BJ (cell line): ENCODE measurements at places on chromosomes 5 and 9. TPM values are rescaled to one million over a fixed set of nuclear protein-coding genes. Genes with fewer than 3 reads are reported as not detected.

- no peak for DNase-seq
Observed at GRCh38 chr9:131910572-131910971, 169.1 kb downstream of the MED27 start.

DNA sequence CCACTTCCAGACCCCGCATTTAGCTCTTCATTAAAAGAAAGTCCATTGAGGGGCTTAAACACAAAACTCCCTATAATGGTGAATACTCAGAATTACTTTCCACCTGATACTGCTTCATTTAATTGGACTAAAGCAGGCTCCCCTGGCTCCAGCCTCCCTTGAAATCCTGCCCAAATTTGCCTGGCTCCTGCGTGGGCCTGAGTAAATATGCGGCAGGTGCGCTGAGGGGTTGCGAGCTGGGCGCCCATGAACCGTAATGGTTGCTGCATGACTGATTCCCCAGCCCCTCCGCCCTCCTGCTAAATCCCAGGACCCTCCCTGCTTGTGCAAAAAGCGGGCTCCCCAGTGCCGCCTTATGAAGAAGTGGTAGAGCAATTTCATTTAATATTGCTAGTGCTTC lies 639.7 kb downstream of the BNC2 start:
- DNase-seq = no peak

The MEIKIN gene
- polyA plus RNA-seq = not detected in 2 replicates

DNA sequence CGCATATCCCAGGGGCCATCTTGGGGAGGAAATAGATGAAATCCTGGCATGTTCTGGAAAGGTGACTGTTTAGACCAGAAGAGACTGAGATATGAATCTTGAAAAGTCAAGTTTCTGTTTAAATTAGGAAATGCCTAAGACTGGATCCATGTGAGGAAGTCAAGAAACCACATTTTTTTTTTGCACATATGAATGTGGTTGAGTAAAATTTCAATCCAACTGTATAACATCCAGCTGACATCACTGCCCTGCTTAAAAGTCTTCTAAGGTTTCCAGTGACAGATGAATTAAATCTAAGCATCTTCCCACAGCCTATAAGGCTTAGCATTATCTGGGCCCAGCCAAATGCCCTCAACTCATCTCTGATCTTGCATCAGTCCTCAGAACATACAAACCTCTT lies 47.7 kb upstream of the TCERG1 start:
- no peak for DNase-seq

DNA sequence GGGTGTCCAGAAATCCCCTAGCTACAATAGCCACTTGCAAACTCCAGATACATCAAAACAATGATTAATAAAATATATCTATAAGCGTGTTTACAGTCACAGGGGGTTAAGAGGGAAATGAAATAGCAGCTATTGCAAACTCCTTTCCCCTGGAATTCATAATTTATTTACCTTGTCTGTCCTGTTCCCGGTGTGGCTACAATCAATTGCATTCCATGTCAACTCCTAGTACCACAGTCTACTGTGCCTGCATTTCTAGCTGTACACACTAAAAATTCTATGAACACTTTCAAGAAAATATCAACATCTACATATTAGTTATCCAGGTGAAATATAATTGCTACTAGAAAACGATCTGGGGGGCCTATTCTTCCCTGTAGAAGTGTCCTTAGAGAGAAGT lies 217.6 kb downstream of the ELAVL2 start:
- no peak for DNase-seq

DNA sequence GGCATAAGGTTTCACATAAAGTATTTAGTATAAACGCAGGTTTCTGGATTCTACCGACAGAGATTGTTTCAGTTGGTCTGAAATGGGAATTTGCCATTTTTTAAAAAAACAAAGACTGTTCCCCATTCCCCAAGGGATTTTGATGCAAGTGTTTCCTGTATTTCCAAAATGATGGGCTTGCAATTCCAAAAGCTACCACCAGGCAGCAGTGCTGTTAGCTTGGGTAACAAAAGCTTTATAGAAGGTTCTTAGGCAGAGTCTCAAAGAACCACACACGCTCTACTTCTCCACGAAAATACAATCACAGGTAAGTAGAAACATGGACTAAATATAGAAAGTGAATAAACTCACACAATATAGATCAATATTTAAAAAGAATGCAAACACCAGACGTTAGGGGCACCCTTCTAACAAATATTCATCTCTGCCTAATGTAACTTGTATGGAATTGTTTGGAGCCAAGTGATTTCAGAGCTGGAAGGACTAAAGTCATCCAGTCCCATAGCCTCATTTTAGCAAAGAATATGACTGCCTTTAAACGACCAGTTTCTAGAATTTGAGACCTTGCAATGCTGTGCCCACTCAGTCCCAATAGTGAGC lies 154.3 kb downstream of the SPOCK1 start:
- no peak for DNase-seq

DNA sequence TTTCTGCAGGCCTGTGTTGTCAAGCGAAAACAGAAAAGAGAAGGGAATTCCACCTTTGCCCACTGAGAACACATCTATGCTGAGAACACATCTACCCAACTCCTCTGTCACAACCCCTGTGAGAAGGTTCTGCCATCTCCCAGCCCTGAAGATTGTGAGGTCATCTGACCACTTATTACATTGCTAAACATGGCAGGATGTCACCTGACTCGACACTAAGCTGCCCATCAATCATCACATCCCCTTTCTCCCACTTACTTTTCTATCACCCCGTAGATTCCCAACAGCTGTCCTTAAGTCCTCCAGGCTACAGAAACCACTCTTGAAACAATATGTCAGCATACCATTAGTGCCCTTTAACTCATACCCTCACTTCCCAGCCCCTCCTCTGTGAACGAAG lies 64.2 kb upstream of the PRSS3 start:
- DNase-seq = no peak

GRCh38 chr5:57324181-57324580 lies 150.3 kb downstream of the GPBP1 start:
- no peak for DNase-seq

GRCh38 chr5:176878463-176878862 lies 20.7 kb downstream of the HK3 start:
- DNase-seq = no peak

DNA sequence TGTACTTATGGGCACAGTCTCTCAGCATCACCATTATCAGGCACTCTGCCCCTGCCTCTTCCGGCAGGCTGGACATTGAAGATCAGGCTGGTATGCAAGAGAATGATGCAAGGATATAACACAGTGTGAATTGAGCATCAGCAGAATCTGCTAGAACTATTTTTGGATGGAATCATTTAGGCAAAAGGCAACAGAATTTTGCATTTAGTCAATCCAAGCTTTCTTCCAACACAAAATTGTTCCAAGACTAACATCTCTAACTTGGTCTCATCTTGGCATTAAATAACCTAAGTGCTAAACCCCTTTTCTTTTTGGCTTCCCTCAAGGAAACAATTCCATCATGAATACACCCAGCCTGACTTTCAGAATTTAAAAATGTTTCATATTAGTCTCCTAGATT lies 339.9 kb downstream of the PRELID2 start:
- no peak for DNase-seq

DNA sequence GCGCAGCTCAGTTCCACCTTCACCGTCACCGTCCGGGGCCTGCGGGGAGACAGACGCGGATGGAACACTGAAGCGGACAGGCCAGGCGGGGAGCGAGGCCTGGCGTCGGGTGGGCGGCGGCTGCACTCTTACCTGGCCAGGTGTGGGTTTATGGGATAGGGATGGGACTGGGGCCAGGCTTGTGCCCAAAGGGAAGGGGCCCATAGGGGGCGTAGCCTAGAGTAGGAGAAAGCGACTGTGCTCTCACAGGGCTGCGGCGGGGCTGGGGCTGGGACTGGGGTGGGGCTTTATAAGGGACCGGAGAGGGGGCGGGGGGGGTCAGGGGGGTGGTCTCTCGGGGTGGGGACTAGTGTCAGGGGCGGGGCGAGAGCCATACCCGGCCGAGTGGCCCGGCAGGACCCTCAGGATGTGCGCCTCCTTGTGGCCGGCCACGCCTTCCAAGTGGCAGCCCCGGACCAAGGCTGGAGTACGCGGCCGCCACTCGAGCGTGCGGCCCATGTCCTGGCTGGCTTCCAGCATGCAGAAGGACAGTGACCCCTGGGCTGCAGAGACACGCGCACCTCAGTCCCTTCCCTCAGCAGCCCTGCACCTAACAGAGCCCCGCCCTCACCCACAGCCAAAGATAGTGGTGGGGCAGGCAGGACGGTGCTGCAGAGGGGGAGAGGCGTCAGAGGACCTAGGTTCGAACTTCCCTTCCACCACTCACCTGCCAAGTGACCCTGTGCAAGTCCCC lies 22.8 kb downstream of the FPGS start:
- no peak for DNase-seq

The ASPN gene
- polyA plus RNA-seq = 3.4 and 8.2 TPM in 2 replicates

The FOXD4L5 gene
- not detected in 2 replicates for polyA plus RNA-seq

The ABO gene
- not detected in 2 replicates for polyA plus RNA-seq

The WNT8A gene
- not detected in 2 replicates for polyA plus RNA-seq

GRCh38 chr5:1417586-1418225 lies 27.5 kb downstream of the SLC6A3 start:
- DNase-seq = no peak

DNA sequence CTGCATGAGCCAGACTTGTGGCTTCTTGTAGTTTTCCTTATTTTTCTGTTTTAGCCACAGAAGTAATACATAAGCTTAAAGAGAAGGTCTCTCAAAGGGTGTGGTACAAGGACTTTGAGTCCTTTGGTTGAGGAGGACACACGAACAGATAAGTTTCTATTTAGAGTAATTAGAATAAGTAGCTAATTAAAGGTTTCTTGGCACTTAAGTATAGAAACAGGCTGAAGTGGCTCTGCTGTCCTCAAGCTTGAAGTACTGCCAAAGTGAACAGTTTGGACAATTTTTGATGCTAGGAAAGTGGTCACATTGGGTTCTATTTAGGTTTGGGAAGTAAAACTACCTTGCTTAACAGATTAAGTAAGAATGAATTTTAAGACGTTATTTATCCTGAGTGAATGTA lies 278.3 kb upstream of the MPDZ start:
- DNase-seq = no peak

The CDH6 gene
- polyA plus RNA-seq = 2.9 and 3.8 TPM in 2 replicates

DNA sequence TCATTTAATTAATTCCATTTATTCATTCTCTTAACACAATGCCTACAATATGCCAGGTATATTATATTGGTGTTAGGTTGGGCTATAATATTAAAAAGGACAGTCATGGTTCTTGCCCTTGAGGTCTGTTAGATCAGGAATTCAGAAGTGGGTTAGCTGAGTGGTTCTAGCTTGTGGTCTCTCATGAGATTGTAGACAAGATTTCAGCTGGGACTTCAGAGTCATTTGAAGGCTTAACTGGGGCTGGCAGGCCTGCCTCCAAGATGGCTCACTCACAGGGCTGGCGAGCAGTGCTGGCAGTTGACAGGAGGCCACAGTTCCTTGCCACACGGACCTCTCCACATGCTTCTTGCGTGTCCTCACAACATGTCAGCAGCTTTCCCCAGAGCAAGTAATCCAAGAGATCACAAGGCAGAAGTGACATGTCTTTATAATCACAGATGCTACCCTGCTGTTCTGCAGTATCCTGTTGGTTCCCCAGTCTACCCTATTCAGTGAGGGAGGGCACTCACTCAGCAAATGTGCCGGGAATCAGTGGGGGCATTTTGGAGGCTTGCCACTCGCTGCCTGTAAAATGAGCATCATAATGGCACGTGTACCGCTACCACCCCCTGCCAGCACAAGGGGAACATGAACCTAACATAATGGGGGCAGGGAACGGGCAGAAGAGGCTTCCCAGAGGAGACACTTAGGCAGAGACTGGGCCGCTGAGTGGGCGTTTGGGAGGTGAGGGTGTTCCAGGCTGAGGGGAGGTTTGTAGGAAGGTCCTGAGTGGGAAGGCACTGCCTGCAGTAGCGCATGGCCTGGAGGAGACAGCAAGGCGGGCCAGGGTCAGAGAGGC lies 70.0 kb downstream of the EXOSC2 start:
- no peak for DNase-seq

DNA sequence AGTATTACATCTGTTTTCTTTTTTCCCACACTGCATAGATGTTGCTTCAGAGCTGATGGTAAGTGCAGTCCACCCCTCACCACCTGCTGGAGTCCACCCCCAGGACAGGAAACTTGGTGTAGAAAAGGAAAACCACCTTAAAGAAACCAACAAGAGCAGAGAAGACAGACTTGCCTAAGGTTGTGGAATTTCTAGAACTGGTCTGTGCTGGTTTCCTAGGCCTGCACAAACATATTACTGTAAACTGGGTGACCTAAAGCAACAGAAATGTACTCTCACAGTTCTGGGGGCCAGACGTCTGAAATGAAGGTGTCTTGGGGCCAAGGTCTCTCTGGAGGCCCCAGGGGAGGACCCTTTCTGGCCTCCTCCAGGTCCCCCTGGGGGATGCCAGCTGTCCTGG lies 293.4 kb upstream of the IRX1 start:
- no peak for DNase-seq

The F2RL1 gene
- polyA plus RNA-seq = 0.15 and 0.16 TPM in 2 replicates

The RGP1 gene
- polyA plus RNA-seq = 17.4 and 19.7 TPM in 2 replicates

DNA sequence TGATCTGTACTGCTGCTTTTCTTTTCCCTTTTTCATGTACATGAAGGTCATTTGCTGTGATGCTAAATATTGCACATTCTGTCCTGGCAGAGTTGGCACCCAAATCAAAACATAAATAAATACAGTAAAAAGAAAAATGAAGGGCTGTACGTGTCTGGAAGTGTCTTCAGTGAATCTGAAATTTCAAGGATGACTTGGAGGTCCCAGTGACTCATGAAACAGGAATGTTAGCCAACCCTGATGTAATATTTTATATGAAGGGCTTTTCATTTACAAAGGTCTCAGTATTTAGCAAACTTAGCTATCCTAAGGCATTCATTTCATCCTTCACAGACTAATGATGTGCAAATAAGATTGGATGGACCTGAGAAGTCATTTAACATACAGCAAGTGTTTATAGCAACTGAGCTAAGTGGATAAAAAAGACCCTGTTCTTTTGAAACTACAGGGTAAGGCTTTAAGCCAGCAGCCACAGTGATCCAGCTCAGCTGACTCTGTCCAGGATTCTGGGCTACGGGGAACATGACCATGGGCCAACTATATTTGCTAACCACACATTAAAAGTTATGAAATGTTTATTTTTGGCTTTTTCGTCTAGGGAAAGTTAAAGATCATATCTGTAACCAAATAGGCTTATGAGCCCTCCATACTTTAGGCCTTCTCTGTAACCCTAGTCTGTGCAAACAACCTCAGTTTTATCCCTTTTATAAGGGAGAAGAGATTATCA lies 104.0 kb upstream of the DMRTA1 start:
- DNase-seq = no peak

DNA sequence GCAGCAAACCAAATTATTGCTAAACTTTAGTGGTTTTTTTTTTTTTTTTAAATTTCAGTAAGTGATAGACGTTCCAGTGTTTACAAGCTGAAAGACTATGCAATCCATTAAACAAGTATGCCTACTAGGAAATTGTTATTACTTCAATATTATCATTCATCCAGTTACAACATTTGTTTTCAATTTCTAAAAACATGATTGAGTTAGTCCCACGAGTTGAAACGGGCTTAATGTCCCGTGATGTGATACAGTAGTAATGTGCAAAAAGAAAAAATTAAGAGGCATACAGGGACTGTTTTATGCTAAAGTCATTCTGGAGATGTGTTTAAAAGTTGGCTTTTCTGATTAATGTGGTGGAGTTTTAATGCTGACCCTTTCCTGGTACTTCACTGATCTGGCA lies 550.3 kb upstream of the DMAC1 start:
- DNase-seq = no peak
